Left ventricle myocardium inferior (tissue), 1 donor: ENCODE measurements at places on chromosomes 3 and 15. TPM values are rescaled to one million over a fixed set of nuclear protein-coding genes. Genes with fewer than 3 reads are reported as not detected.
A peak's percentile ranks its signal among the peaks of the same experiment; 100 is the strongest.

- H3K36me3 ChIP-seq, result no peaks in the 10 kb centered on the region
- no peak overlapping the region for H3K4me3 ChIP-seq
- no peak overlapping the region for H3K27ac ChIP-seq
- no peaks in the 10 kb centered on the region for H3K27me3 ChIP-seq
- DNase-seq, result no peak
- H3K4me1 ChIP-seq, result no peaks in the 10 kb centered on the region
Observed at GRCh38 chr3:109059264-109059663, 58.7 kb downstream of the MORC1 start.

GRCh38 chr3:193948459-193948858, 187.5 kb upstream of the HES1 start:
- no peak overlapping the region for H3K27ac ChIP-seq
- H3K4me3 ChIP-seq, result no peak overlapping the region
- no peaks in the 10 kb centered on the region for H3K4me1 ChIP-seq
- H3K27me3 ChIP-seq, result peaks cover 60% of the 10 kb centered on the region
- DNase-seq, result no peak

DNA sequence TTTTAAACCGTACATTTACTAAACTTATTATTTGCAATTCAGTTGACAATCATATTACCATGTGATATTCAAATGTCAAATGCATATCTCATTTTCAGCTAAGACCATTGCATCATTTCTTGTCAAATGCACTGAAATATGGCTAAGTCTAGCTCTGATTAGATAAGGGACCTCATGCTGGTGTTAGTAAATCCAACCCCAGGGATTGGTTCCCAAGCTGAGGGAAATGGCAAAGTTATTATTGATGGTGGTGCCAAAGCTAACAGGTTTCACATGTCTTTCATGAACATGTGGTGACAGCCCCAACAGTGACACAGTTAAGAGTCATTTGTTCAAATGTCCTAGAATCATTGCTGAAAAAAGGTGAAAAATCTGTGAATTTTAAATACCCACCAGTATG, 641.1 kb downstream of the MECOM start:
- H3K4me3 ChIP-seq, result no peak overlapping the region
- no peak overlapping the region for H3K27ac ChIP-seq
- DNase-seq, result no peak
- H3K36me3 ChIP-seq, result no peaks in the 10 kb centered on the region
- no peaks in the 10 kb centered on the region for H3K4me1 ChIP-seq

The GCSAM gene
- 0.25 TPM for total RNA-seq

DNA sequence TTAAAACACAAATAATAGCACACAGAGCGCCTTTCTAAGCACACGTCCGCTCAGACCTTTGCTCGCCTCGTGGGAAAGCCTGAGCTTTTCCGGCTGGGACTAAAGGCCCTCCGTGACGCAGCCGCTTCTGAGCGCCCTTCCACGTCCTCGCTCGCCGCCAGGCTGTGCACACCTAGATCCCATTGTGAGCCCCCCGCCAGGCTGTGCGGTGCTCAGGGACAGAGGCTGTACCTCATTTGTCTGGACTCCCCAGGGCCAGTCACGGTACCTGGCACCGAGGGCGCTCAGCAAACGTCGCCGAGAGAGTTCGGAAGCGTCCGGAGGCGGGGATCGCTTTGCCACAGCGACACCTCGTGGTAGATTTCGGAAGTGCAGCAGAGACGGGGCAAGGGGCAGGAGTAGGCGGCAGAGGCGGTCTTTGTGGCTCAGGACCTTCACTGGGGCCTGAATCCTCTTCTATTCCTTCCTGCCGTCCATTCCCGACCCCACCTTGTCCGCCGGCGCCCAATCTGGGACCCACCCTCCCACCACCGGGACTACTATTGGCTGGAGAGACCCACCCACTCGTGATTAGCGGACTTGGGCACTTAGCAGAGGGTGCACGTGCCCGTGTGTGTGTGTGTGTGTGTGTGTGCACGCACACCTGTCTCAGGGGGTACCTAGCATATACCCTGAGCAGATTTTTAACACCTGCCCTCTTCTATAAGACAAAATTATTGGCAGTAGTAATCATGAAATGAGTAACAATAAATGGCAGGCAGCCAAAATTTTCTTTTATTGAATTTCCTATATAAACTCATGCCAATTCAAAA, 65.6 kb downstream of the RHCG start:
- H3K27ac ChIP-seq, result no peak overlapping the region
- peaks cover 13% of the 10 kb centered on the region for H3K4me1 ChIP-seq
- H3K36me3 ChIP-seq, result no peaks in the 10 kb centered on the region
- DNase-seq, result peak; percentile 85
- peak overlapping the region; percentile 63 for H3K4me3 ChIP-seq
- H3K27me3 ChIP-seq, result peaks cover 35% of the 10 kb centered on the region

DNA sequence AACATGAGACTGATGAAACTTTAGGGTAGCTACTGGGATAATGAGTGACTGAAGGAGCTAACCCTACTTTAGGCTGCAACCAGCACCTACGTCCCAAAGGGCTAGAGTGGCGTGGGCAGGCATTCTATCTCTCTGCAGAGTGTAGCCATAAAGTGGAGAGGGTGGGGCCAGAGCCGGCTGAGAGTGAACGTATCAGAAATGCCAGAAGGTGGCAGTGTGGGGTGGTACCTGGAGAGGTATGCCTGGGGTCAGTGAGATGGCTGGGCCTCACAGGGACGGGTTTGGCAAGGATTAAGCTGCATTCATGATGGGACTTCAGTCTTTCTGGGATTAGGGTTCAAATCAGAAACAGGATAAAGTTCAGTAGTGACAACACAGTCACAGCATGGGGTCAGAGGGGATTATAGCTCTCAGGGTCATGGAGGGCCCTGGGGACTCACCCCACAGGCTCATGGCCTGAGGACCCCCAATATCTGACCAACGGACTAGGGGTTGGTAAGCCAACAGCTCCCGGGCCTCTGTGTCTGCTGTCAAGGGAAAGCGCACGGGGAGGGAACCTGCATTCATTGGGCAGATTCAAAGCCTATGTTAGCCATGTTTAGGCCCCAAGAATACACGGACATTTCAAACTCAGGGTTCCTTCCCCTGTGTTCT, 86.5 kb upstream of the FOXB1 start:
- H3K4me3 ChIP-seq, result no peak overlapping the region
- H3K4me1 ChIP-seq, result no peaks in the 10 kb centered on the region
- H3K27me3 ChIP-seq, result peaks cover 71% of the 10 kb centered on the region
- no peak for DNase-seq

- no peak overlapping the region for H3K4me3 ChIP-seq
- H3K4me1 ChIP-seq, result no peaks in the 10 kb centered on the region
- peak; percentile 17 for DNase-seq
- no peak overlapping the region for H3K27ac ChIP-seq
- H3K36me3 ChIP-seq, result no peaks in the 10 kb centered on the region
Observed at GRCh38 chr3:182212479-182213076, 500.9 kb downstream of the SOX2 start.

The BCL2A1 gene
- total RNA-seq, result 0.30 TPM

DNA sequence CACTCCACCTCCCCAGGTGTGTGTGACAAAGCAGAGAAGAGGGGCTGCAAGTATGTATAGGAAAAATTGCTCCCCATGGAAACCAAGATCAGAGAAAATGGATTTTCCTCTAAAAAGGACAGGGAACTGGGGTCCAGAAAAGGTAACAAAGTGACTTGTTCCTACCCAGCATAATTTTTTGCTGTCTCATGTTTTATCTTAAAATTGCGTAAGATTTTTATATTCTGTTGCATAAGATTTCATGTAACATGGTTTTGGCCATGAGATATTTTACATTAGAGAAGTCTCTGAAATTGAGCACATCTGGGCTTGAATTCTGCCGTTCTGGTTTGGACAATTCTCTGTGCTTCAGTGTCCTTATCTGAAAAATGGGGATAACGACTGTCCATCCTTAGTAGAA, 335.7 kb upstream of the RORA start:
- H3K36me3 ChIP-seq, result no peaks in the 10 kb centered on the region
- H3K27ac ChIP-seq, result no peak overlapping the region
- peaks cover 37% of the 10 kb centered on the region for H3K27me3 ChIP-seq
- DNase-seq, result no peak
- no peaks in the 10 kb centered on the region for H3K4me1 ChIP-seq
- H3K4me3 ChIP-seq, result no peak overlapping the region

DNA sequence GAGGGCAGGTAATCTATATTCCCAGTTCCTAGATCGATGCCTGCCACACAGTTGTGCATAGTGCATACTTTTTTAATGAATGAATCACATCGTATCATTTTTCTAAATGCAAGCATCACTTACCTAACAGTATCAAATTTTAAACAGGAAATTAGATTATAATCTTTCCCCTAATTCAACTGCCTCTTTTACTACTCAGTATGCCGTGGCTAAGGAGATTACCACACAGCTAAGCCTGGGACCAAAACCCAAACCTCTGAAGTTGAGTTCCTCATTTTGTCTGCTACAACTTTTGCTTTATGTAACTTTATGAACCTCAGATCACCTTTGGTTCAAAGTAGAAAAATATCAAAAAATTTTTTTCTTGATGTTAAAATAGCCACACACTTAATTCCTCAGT, 53.2 kb upstream of the FNDC3B start:
- H3K4me1 ChIP-seq, result no peaks in the 10 kb centered on the region
- no peak for DNase-seq
- no peaks in the 10 kb centered on the region for H3K36me3 ChIP-seq
- no peaks in the 10 kb centered on the region for H3K27me3 ChIP-seq
- H3K27ac ChIP-seq, result no peak overlapping the region

DNA sequence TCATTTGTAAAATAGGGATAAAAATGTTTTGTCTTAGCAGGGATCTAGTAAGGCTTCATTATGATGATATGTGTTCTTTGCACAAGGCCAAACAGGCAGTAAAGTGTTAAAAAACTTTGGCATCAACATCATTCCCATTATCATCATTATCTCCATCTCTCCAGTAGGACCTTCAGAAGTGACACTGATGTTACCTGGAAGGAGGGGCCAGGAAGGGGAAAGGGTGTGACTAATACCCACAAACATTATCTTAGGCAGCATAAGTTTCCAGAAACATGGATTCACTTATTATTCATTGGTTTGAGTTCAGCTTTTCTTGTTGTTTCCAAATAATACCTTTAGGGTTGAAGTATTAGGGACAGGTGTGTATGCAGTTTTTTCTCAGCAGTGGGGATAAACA, 399.6 kb downstream of the PTPRG start:
- no peak overlapping the region for H3K27ac ChIP-seq
- no peak for DNase-seq
- H3K4me3 ChIP-seq, result no peak overlapping the region
- H3K36me3 ChIP-seq, result no peaks in the 10 kb centered on the region
- no peaks in the 10 kb centered on the region for H3K27me3 ChIP-seq

GRCh38 chr3:66907136-66907535, 91.0 kb upstream of the KBTBD8 start:
- no peak for DNase-seq
- no peaks in the 10 kb centered on the region for H3K27me3 ChIP-seq
- H3K36me3 ChIP-seq, result no peaks in the 10 kb centered on the region
- no peaks in the 10 kb centered on the region for H3K4me1 ChIP-seq
- no peak overlapping the region for H3K4me3 ChIP-seq

DNA sequence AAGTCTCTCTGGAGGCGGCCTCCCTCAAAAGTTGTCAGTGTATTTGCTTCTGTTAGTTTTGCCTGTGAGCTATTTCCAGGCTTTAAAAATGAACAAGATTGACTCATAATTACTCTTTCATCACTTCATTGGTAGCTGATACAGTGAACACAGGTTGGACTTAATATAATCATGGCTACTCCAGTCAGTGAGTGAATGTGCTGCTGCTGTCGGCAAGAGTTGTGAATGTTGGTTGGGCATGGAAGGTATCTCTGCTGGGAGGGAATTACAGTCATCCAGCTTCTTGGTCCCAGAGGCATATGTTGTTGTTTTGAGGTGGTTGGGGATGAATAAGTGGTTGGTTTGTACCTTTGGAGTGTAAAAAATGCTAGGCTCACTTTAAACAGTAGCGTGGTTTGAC, 11.5 kb downstream of the TCF12 start:
- peaks cover 91% of the 10 kb centered on the region for H3K4me1 ChIP-seq
- H3K4me3 ChIP-seq, result no peak overlapping the region
- no peaks in the 10 kb centered on the region for H3K36me3 ChIP-seq
- H3K27me3 ChIP-seq, result no peaks in the 10 kb centered on the region
- no peak for DNase-seq

The PIGZ gene
- total RNA-seq, result 3.7 TPM

DNA sequence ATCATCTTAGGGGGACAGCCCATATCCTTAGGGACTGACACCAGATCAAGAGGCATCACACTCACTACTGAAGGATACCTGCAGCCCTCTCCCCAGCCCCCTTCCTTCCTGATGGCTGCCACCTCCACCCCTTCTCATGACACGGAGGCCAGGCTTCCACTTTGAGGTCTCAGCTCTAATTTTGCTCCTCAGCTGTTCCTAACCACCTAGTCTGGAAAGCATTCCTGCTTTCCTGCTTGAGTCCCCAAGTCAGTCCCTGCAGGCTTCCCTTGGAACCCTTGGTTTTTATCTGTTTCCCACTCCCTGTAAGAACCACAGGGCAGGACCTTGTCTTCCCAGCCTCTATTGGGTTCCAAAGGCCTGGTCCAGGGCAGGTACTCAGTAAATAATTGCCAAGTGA, 3.2 kb downstream of the C3orf18 start:
- no peaks in the 10 kb centered on the region for H3K36me3 ChIP-seq
- no peak overlapping the region for H3K4me3 ChIP-seq
- peak overlapping the region; percentile 36 for H3K27ac ChIP-seq
- H3K4me1 ChIP-seq, result peaks cover 59% of the 10 kb centered on the region
- H3K27me3 ChIP-seq, result no peaks in the 10 kb centered on the region

DNA sequence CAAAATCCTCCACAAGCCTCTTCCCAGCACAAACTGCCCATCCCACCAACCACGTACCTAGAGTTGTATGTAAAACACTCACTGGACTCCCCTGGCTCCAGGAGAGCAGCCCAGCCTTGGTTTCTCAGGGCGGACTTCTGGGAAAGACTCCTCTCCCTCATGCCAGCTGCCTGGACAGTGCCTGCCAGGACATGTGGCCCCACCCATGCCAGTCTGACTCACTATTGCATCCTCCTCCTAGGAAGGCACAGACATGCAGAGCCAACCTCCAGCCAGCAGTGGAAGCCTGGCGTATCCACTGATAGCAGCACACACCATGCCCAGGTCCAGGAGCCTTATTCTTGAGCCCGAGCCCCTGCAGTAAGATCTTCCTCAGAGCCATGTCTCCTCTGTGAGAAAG, 8.6 kb downstream of the PKM start:
- H3K27me3 ChIP-seq, result no peaks in the 10 kb centered on the region
- peak; percentile 45 for DNase-seq
- H3K4me1 ChIP-seq, result peaks cover 82% of the 10 kb centered on the region
- H3K36me3 ChIP-seq, result peaks cover 29% of the 10 kb centered on the region

DNA sequence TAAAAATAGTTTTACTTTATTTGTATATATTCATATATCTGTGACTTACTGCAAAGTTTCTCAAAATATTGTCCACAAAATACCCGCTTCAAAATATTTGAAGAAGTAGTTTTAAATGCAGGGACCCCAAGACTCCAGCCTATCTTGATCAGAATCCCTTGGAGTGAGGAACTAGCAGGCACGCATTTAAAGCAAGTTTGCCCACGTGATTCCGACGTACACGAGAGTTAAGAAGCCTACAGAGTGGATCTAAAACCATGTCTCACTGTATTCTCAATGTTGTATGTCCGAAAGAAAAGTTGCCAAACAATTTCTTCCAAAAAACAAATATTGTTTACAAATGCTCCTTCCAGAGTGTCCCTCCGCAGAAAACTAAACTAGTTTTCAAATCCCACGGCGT, 1.7 kb downstream of the GABRB3 start:
- H3K36me3 ChIP-seq, result no peaks in the 10 kb centered on the region
- peaks cover 25% of the 10 kb centered on the region for H3K4me1 ChIP-seq
- peak overlapping the region; percentile 69 for H3K4me3 ChIP-seq
- H3K27me3 ChIP-seq, result peaks cover 88% of the 10 kb centered on the region

GRCh38 chr3:13508496-13508895, 28.4 kb downstream of the HDAC11 start:
- peaks cover 11% of the 10 kb centered on the region for H3K4me1 ChIP-seq
- DNase-seq, result peak; percentile 7
- H3K36me3 ChIP-seq, result peaks cover 11% of the 10 kb centered on the region
- H3K4me3 ChIP-seq, result no peak overlapping the region

The ERICH6 gene
- 0.55 TPM for total RNA-seq
